Cardiac septum (tissue), 1 donor: ENCODE measurements at places on chromosomes 1 and 21. TPM values are rescaled to one million over a fixed set of nuclear protein-coding genes. Genes with fewer than 3 reads are reported as not detected.
A peak's percentile ranks its signal among the peaks of the same experiment; 100 is the strongest.

- DNase-seq, result no peak
Measured at GRCh38 chr21:37704751-37705150, 211.5 kb downstream of the KCNJ6 start.

GRCh38 chr1:203176273-203177035 is 828 bp upstream of the MYBPH start:
- no peak for DNase-seq

GRCh38 chr1:119635811-119636390 is 12.2 kb downstream of the ZNF697 start:
- no peak for DNase-seq

GRCh38 chr1:2594641-2595131 is 8.1 kb downstream of the PRXL2B start:
- peak; percentile 62 for DNase-seq

GRCh38 chr1:209875515-209875914 is 47.7 kb downstream of the UTP25 start:
- DNase-seq, result no peak

GRCh38 chr1:162930976-162931560 is 70.1 kb upstream of the CCDC190 start:
- no peak for DNase-seq

DNA sequence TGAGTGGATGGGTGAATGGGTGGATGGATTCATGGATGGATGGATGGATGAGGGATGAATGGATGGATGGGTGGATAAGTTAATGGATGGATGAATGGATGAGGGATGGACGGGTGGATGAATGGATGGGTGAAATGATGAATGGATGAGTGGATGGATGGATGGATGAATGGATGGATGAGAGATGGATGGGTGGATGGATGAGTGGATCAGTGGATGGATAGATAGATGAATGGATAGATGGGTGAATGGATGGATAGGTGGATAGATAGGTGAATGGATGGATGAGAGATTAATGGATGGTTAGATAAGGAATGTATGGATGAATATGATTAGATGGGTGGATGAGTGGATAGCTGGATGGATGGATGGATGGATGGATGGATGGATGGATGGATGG is 313.5 kb downstream of the NPHP4 start:
- DNase-seq, result no peak

GRCh38 chr1:157115429-157115838 is 15.8 kb upstream of the ETV3L start:
- peak; percentile 59 for DNase-seq

GRCh38 chr21:45130324-45130774 is 56.0 kb downstream of the ADARB1 start:
- no peak for DNase-seq

DNA sequence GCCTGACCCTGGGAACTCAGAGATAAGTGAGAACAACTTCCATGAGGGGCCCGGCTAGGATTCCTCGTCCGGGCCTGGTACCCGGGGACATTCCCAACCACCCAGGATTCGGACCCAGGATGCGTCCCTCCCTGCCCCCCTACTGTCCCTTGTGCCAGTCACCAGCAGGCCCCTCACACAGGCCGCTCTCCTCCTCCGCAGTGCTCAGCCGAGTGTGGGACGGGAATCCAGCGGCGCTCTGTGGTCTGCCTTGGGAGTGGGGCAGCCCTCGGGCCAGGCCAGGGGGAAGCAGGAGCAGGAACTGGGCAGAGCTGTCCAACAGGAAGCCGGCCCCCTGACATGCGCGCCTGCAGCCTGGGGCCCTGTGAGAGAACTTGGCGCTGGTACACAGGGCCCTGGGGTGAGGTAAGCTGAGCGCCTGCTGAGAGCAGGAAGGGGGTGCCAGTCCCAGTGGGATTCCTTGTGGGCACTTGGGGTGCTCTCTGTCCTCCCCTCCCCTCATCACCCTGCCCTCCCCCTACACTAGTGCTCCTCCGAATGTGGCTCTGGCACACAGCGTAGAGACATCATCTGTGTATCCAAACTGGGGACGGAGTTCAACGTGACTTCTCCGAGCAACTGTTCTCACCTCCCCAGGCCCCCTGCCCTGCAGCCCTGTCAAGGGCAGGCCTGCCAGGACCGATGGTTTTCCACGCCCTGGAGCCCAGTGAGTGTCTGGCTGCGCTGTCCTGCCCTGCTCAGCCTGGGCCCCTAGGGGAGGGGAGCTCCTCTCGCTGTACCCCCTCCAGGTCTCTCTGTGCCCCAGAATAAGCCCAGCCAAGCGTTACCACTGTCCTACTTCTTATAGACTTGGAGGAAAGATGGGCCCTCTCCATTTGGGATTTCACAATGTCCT is 9.8 kb downstream of the ADAMTSL4 start:
- DNase-seq, result peak; percentile 83

Gene CCDC185
- not detected for total RNA-seq

Gene PSMG1
- 27.7 TPM for total RNA-seq

Gene GLMN
- 5.8 TPM for total RNA-seq

Gene PDZK1IP1
- not detected for total RNA-seq

Gene OVAAL
- total RNA-seq, result 6.3 TPM

Gene CDCA8
- 0.27 TPM for total RNA-seq

Gene FLG2
- total RNA-seq, result not detected

Gene KRTAP21-2
- not detected for total RNA-seq
